ENCODE measurements at places on chromosomes 4 and X. TPM values are rescaled to one million over a fixed set of nuclear protein-coding genes. Genes with fewer than 3 reads are reported as not detected.

NMU gene
- total RNA-seq, result 39.2 TPM

CCDC110 gene
- total RNA-seq, result 1.5 TPM

CRMP1 gene
- not detected for total RNA-seq

MAML3 gene
- 31.4 TPM for total RNA-seq

PLK4 gene
- total RNA-seq, result 7.8 TPM

CXorf49 gene
- not detected for total RNA-seq

ING2 gene
- total RNA-seq, result 18.6 TPM

VMA21 gene
- 33.8 TPM for total RNA-seq

POLN gene
- 0.99 TPM for total RNA-seq

CNGA1 gene
- total RNA-seq, result 8.9 TPM

IQCM gene
- total RNA-seq, result not detected

CXCL11 gene
- total RNA-seq, result not detected

THAP9 gene
- 2.7 TPM for total RNA-seq

CXCL13 gene
- 1.2 TPM for total RNA-seq

IBSP gene
- total RNA-seq, result not detected

TACR3 gene
- total RNA-seq, result not detected

PAK3 gene
- 4.0 TPM for total RNA-seq

PDK3 gene
- 83.0 TPM for total RNA-seq

CITED1 gene
- total RNA-seq, result 3.0 TPM

MEPE gene
- total RNA-seq, result not detected

CENPE gene
- total RNA-seq, result 4.3 TPM

PAGE5 gene
- not detected for total RNA-seq

MSL3 gene
- total RNA-seq, result 29.6 TPM

TMPRSS11F gene
- total RNA-seq, result 8.1 TPM

STPG2 gene
- not detected for total RNA-seq

UGT2A3 gene
- total RNA-seq, result not detected
